NCI-H187 (cell line): ENCODE measurements at places on chromosomes 12 and 14.

- no peak for DNase-seq
Observed at GRCh38 chr12:26940516-26941214, 2.4 kb downstream of the FGFR1OP2 start.

GRCh38 chr14:45089813-45090212, 5.9 kb downstream of the PRPF39 start:
- DNase-seq, result no peak

GRCh38 chr12:132021965-132022364, 72.2 kb downstream of the EP400 start:
- DNase-seq, result no peak

GRCh38 chr12:63420206-63420644, 248.1 kb downstream of the DPY19L2 start:
- peak; percentile 82 for DNase-seq

DNA sequence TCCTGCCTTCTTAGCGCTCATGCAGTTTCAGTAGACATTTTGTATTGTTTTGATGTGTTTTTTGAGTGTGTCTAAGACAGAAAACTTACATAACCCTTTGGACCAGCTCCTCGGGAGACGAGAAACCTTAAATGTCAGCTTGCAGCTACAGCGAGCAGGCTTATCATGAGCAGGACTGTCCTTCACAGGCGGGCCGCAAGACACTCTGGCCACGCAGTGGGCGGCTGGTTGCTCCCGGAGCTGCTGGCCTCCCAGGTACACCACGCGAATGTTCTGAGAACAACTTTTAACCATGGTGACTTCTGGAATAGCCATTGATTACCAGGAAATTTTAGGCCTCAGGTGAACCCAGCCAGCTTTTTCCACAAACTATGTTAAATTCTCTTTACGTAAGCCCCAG, 164.1 kb upstream of the DIO3 start:
- DNase-seq, result no peak

DNA sequence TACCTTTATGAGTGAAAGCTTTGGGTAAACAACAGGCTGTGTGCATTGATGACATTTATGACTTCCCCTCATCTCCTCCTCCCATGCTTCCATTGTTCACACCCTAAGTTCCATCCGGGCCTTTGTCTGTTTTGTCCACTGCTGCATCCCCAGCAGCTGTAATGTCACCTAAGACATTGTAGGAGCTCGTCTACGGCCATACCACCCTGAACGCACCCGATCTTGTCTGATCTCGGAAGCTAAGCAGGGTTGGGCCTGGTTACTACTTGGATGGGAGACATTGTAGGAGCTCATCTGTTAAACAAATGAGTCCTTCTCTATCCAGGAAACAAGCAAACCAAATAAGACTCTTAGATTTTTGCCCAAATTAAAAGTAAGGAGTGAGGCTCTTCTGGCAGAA, 40.4 kb upstream of the SYCP3 start:
- DNase-seq, result no peak

DNA sequence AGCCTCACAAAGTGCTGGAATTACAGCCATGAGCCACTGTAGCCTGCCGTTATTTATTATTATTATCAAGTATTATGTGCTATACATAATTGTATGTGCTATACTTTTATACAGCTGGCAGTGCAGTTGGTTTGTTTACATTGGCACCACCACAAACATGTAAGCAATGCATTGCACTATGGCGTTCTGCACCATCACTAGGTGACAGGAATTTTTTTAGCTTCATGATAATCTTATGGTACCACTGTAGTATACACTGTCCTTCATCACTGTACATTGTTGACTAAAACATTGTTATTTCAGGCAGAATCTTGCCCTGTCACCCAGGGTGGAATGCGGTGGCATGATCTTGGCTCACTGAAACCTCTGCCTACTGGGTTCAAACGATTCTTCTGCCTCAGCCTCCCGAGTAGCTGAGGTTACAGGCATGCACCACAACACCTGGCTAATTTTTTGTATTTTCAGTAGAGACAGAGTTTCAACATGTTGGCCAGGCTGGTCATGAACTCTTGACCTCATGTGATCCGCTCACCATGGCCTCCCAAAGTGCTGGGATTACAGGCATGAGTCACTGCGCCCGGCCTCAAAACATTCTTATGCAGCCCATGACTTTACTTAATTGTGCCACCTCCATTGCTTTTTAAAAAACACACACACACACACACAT, 17.1 kb downstream of the MRPL42 start:
- DNase-seq, result no peak

DNA sequence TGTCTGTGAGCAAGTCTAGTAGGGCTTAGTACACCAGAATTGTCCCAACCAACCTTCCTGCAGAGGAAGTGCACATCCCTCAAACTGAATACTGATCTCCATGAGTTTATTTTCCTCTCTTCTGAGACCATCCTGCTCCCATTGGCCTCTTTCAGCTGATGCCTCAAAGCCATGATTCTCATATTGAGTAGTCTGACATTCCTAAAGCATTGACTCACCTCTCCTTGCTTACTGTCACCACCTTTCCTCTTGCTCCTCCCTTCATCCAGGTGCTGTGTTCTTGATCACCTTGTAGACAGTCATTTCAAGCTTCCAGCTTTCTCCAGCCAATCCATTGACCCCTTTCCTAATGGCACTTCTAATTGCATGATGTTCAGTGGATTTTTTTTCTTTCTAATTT, 583.7 kb upstream of the USP15 start:
- DNase-seq, result no peak

DNA sequence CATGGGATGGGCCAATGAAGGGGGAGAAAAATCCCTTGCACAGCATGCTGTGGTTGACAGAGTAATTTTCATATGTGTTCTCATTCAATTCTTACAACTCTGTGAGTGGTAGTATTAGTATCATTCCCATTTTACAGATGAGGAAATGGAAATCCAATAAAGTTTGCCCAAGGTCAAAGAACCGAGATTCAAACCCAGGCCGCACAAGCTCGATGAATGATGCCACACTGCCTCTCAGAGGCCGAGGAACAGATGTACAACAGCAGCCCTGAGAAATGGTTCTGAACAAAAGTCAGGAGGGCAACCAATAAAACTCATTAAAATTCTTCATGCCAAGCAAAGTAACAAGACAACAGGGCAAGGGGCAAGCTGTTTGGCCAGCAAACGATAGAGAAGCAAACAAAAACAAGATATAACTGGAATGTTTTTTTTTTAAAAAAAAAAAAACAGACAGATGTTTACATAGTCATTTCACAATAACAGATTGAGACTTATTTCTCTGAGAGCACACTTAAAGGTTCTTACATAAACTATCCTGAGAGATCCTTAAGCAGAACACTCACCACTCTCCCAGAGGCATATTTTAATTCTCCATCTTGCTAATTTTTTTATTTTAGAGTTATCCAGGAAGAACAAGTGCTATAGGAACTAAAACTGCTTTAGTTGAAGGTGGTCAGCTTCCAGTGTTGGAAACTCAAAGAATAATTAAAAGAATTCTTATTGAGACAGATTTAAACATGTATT, 85.8 kb downstream of the EXOC5 start:
- DNase-seq, result no peak

DNA sequence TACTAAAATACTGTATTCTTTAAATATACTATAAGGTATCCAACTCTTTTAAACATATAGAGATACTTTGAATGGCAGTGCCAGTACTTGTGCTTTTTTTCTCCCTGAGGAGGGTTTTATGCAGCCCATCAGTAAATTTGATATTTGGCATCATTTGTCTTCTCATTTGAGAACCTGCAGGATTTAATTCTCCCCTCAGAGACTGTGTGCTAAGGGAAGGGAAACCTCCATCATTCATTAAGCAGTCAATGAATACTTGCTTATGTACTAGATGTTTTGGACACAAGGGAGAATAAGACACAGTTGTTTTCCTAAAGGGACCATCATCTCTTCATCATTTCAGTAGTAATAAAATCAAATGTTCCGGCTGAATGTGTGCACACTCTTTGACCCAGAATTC, 40.8 kb downstream of the FRS2 start:
- DNase-seq, result no peak

DNA sequence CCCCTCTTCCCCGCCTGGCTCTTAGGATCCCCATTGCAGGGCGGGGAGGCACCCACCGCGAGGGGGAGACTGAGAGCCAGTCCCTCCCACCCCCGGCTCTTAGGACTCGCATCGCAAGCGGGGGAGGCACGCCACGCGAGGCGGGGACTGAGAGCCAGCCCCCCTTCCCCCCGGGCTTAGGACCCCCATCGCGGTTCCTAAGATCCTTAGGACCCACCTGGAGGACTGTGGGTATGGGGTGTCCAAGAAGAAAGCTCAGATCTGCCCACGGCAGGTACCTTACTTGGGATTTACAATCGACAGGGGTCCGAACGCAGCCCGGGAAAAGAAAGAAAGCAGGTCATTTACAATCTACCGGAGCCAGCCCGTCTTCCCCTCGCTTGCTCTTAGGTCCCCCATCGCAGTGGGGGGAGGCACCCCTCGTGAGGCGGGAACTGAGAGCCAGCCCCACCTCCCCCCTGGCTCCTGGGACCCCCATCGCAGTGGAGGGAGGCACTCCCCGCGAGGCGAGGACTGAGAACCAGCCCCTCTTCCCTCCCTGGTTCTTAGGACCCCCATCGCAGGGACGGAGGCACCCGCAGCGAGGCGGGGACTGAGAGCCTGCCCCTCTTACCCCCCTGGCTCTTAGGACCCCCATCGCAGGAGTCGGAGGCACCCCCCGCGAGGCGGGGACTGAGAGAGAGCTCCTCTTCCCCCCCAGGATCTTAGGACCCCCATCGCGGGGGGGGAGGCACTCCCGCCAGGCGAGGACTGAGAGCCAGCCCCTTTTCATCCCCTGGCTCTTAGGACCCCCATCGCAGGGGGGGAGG, 43.7 kb downstream of the DDX11 start:
- DNase-seq, result no peak

DNA sequence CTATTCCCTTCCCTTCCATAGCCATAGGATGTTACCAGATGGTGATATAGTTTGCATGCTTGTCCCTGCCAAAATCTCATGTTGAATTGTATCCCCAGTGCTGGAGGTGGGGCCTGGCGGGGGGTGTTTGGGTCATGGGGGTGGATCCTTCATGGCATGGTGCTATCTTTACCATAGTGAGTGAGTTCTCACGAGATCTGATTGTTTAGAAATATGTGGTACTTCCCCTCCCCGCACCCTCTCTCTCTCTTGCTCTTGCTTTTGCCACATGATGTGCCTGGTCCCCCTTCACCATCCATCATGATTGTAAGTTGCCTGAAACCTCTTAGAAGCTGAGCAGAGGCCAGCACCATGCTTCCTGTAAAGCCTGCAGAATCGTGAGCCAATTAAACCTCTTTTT, 181.3 kb downstream of the CAND1 start:
- no peak for DNase-seq

DNA sequence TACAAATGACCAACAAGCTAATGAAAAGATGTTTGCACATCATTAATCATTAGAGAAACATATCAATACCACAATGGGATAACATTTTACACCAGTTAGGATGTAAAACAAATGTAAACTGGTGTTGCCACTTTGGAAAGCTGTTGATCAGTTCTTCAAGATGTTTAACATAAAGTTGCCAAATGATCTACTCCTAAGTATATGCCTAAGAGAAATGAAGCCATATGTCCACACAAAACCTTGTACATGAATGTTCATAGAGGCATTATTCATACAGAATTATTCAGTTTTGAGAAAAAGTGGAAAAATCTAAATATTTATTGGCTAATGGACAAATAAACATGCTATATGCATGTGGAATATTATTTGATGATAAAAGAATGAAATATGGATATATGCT, 136.9 kb upstream of the KITLG start:
- no peak for DNase-seq

DNA sequence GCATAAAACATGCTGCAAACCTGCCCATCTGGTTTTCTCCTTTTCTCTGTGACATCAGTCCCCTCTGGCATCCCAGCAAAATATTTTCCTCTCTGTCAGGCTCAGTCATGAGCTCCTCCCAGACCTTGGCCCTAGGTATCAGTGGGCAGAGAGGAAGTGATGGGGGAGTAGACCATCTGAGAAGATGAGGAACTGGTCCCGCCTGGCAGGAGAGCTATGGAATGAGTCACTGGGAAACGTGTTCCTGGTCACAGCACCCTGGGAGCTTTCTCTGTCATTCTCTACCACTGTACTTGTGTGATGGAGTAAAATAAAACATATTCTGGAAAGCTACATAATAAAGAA, 5.0 kb upstream of the SRSF9 start:
- DNase-seq, result no peak

DNA sequence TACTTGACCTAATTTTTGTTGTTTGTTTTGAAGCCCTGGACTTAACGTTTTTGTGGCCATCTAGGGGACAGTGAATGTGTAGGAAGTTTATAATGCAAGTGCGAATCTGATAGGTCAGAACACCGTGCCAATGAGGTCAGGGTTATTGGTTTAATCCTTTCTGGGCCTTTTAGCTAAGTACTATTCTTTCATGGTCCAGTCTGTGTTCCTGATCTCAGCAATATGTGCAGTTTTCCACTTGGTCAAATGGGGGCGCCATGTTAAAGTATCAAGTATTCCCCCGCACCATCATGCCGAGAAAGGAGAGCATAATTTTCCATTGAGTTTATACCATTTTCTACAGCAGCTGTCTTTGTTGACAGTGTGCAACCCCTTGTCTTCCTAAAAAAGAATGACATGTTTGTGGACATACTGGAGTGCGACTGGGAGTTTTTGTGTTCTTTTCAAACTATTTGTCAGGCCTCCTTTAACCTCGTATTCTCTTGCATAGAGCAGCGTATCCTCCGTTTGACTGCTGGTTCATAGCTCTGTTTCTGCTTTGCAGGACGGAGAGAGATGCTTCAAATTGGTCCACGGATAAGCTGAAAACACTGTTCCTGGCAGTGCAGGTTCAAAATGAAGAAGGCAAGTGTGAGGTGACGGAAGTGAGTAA, 1.3 kb downstream of the AHSA1 start:
- peak; percentile 20 for DNase-seq

DNA sequence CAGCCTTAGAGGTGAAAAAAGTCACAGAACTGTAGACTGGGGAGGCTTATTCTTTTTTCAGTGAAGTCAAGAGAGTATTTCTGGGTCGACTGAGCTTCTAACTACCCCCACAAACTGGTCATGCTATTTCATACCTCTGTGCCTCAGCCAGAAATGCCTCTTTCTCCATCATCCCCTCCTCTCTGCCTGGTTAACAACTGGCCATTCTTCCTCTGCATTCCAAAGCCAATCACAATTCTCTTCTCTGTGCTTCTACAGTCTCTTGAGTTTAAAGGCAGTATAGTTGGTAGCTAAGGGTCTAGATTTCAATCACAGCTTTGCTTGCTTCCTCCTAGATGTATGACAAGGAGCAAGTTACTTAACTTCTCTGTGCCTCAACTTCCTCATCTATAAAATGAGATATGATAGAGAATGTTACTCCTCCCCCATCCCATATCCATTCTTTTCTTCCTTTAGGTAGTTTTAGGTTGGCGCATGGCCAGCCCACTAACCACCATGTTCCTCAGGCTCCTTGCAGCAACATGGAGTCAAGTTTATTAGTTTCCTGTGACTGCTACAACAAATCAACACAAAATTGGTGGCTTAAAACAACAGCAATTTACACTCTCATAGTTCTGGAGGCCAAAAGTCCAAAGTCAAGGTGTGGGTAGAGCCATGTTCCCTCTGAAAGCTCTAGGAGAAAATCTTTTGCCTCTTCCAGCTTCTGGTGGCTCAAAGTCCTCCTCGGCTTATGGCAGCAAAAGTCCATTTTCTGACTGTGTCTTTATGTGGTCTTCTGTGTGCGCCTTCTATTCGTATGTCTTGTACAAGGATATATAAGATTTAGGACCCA, 62.5 kb downstream of the ITPR2 start:
- no peak for DNase-seq

- DNase-seq, result no peak
Observed at GRCh38 chr14:100406505-100407131, 83.5 kb downstream of the SLC25A47 start.

GRCh38 chr14:28879573-28879996, 113.0 kb downstream of the FOXG1 start:
- peak; percentile 72 for DNase-seq

- DNase-seq, result no peak
Observed at GRCh38 chr12:115320967-115321366, 637.0 kb upstream of the TBX3 start.
